Central memory CD8-positive, alpha-beta T cell (primary cell): ENCODE measurements at places on chromosomes 5 and 9.

DNA sequence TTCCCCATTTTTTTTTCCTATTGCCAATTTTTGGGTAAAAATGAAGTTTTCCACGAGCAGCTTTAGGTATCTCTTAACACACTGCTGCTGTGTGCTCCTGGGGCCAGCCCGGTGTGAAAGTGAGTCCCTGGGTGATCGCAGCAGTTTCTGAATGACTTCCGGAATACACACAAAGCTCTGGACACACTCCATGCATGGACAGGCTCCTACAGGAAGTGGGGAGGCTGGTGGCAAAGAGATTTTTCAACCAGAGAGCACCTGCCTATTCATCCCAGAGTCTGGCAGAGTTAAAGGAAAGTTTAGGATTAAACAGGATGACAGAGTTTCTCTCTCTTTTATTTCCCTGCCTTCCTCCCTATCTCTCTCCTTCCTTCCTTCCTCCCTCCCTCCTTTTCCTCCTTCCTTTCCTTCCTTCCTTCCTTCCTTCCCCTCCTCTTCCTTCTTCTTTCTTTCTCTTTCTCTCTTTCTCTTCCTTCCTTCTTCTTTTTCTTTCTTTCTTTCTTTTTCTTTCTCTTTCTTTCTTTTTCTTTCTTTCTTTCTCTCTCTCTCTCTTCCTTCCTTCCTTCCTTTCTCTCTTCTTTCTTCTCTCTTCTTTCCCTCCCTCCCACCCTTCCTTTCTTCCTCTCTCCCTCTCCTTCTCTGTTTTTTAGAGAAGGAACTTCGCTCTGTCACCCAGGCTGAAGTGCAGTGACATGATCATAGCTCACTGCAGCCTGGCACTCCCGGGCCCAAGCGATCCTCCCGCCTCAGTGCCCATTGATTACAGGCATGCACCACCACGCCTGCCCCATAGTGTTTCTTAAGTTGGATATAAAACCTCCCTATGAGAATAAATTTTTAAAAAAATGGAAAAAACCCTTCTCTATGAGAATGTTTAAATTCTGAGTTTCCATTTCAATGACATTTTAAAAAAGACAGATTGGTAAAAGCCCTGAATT, 38.7 kb upstream of the UBTD2 start:
- DNase-seq, result no peak

GRCh38 chr9:95157481-95158151, 159.9 kb downstream of the FANCC start:
- no peak for DNase-seq

DNA sequence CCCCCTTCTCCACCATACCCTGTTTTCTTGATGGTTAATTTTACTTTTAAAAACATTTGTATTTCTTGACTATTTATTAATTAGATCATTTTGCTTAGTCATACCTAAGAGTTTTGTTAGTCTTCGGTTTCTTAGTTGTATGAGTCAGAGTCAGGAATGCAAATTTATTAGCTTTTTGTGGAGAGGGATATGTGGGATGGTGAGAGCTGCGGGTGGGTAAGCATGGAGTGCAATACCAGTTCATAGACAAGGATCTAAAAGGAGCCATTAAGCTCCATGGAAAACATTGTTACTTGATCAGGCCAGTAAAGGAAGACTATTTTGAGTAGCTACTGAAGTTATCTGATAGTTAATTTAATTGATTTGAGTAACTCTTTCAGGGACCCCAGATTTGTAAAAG, 77.5 kb downstream of the ZSWIM6 start:
- DNase-seq, result no peak

- DNase-seq, result no peak
These were observed 131.4 kb upstream of the TSLP start for GRCh38 chr5:110940136-110940535.
